ENCODE measurements at places on chromosomes 5 and 9.
A peak's percentile ranks its signal among the peaks of the same experiment; 100 is the strongest.

DNA sequence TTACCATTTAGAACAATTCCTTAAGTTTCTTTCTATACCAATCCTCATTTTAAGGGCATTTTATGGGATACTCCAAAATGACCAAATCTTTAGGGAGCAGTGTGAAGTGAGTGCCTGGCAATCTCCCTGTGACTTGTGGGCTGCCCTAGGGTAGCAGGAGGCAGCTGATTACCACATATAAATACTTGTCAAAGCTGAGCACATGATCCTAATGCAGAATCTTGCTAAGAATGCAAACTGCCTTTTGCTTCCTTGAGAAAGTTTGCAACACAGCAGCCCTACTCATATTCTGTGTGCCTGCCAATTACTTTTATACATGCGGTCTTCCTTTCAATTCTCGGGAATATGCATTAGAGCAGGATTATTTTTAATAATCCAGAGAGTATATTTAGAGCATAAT is 18.2 kb upstream of the NREP start:
- no peak for DNase-seq

GRCh38 chr9:111979561-111979960 is 82.9 kb downstream of the UGCG start:
- DNase-seq = no peak

DNA sequence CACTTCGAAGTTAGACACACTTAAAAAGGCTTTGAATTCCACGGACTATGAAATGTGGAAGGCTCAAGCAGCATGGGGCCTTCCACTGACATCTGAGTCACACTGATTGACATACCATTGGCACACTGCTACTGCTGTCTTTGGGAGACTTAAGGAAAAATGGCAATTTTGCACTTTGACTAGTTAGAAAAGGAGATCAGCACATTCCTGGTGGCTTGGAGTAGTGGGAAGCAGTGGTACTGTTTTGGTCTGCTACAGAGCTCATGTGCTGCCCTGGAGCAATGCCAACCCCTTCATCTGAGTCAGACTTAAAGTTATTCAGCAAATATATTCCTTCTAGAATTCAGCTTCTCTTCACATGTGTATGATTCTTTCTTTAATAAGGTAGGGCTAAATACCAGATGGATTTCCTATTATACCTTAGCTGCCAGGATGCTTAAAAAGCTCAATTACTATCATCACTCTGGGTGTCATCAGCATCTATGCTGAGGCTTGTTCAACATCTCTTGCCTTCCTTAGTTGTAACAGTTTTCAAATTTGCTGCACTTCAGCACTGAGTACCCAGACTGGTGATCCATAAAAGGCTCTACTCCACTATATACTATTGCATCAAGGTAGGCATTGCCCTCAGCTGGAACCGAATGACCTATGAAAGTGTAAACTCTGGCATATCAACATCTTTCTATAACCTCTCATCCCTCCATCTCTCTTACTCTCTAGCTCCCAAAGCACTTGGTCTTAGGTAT is 42.3 kb upstream of the MOCS2 start:
- DNase-seq = no peak

DNA sequence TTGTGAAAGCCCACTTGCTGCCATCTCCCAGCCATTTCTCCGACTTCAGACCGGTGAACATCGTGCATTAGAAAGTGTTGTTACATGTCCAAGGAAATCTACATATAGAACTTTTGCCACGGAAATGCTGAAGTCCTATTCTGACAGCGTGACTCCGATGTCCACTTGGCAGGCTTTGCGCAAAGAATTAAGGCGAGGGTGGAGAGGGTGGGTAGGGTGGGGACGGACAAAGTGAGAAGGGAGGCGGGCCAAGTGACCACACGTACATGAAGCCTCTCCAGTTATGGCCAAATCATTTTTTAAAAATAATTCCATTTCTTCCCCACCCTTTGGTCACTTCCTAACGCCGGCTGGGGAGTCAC is 460 bp upstream of the ACO1 start:
- DNase-seq = no peak

DNA sequence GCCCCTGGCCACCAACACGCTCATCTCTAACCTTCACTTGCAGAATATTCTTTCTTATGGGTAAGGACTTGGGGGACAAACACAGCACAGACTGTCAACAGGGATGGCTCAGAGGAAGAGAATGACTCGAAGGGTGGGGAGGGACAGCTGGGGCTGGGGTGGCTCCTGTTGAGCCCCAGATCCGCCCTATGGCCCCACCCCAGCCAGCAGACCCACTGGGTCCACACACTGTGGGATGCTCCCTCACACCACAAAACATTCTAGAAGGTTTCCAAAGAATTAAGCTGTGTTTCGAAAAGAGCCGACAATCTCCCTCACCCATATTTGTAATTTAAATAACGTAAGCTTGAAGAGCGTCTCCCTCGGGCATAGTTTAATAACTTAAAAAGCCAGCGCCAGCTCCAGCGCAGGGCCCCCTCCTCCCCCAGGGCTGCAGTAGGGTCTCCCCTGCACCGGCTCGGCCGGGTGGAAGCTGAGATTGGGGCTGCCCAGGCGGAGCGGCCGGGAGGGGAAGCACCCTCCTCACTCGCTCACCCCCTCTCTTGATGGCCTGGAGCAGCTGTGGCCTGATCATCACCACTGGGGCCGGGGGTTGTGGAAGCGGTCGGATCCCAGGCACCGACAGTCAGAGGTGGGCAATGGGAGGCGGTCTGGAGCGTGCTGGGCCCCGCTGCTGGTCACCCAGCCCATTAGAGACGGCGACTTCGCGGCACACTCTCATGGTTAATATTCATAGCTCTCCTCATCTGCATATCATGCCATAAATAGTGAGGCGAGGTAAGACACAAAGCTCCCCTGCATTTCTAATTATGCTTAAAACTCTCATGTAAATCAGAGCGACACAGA is 37.6 kb downstream of the NACC2 start:
- no peak for DNase-seq

GRCh38 chr5:146622391-146622790 is 106.4 kb upstream of the GPR151 start:
- DNase-seq = no peak

- DNase-seq = no peak
Observed at GRCh38 chr9:114791736-114792135, 14.1 kb downstream of the TNFSF15 start.

DNA sequence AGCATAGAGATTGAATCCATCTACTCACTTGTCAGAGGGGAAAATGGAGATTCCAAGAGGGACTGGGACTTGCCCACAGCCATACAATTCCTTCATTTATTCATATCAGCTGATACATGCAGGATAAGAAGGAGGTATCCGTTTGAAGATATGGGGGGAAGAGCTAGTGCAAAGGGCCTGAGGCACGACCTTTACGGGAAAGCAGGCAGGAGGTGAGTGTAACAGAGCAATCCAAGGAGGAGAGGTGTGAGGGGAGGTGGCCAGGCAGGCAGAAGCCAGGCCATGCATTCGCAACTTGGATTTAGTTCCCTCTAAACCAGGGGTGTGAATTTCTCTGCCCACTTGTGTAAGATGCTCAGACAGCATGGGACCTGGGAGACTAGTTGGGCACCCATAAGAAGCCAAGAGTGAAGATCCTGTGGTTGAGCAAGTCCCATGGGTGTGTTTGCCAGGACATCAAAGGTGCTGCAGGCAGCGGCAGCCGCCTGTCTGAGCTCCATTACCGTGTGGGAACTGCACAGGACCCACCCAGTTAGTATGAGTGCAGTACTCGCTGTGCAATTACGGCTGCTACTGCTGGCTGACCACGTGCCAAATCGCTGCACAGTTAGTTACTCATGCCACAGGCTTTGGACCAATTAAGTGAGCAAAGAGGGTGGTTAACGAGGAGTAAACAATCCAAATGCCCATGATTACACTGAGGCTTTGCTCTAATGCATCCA is 31.4 kb upstream of the FAT2 start:
- no peak for DNase-seq

DNA sequence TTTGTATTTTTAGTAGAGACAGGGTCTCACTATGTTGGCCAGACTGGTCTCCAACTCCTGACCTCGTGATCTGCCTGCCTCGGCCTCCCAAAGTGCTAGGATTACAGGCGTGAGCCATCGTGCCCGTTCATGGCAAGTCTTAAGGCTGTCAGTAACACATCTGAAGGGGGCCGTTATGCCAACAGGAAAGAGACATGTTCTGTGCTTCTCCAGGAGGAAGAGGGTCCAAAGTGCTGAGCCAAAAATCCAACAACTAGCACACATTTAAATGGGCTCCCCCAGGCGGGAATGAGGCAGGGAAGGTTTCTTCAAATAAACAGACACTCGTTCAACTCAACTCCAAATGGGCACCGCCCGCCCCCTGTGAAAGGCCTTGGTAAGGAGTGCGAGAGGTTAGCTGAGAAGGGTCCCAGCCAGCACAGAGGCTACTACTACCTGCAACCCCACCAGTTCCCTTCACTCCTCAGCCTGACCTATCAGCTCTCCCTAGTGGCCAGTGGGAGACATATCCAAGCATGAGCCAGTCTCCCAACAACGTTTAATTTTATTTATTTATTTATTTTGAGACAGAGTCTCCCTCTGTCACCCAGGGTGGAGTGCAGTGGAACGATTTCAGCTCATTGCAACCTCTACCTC is 84.1 kb upstream of the DMRT1 start:
- DNase-seq = peak; percentile 40

- DNase-seq = no peak
Observed at GRCh38 chr9:93437996-93438395, 13.5 kb upstream of the FAM120A start.

GRCh38 chr5:1543398-1544293 is 19.9 kb upstream of the LPCAT1 start:
- no peak for DNase-seq

- DNase-seq = no peak
Observed at GRCh38 chr5:141042555-141042954, 8.6 kb upstream of the PCDHB1 start.

DNA sequence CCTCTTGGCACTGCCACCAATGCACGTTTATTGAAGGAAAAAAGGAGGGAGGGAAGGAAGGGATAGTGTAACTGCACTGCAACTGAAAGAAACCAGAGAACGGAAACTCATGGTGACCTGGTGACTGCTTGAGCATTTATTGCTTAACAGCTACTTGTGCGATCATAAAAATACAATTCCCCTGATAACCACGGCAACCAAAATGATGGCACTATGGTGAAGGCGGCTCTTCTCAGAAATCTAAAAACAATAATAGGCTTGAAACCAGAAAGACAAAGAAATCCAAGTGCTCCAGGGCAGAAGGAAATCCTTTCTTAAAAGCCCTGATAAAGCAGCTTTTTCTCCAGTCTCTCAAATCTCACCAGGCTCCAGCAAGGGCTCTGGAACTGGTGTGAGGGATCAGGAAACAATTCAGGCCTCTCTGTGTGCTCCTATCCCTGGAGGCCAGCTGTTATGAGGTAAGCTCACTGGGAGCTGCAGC is 1.9 kb downstream of the FBXO10 start:
- no peak for DNase-seq

DNA sequence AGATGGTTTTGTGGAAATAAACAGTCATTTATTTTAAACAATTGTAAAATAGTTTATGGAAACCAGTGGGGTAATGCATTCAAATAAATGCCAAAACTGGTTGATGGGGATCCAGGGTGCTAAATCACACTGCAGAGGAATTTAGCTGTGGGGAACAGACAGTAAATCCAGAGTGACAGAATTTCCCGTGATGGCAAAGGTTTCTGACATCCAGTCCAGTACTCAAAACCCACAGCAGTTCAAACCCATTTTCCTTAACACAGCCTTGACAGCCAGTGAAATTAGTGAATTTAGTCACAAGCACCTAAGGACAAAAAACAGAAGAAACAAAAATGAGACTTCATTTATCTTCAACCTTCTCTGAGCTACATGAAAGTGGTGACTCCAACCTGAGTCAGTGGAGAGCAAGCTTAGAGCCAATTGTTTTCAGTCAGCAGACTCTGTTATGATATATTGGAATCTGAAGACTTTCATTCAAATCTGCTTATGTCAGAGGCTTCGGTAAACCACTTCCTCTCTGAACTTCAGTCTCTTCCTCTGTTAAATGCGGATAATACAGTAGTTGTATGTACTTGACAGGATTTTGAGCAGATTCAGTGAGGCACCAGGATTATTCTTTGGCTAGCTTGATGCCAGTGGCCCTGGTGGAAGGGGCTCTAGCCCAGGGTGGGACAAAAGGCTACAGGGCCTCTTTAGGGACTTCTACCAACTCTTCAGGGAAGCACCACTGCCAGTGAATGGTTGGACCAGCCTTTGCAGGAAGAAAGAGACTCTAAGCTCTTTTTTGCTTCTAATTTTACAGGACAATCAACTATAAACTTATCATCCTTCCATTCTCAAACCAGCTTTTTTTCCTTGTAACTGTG is 185.3 kb downstream of the MAPKAP1 start:
- no peak for DNase-seq

GRCh38 chr5:164435576-164435975 is 930.2 kb downstream of the MAT2B start:
- DNase-seq = no peak

- no peak for DNase-seq
Observed at GRCh38 chr5:98259595-98259994, 513.9 kb upstream of the RGMB start.

DNA sequence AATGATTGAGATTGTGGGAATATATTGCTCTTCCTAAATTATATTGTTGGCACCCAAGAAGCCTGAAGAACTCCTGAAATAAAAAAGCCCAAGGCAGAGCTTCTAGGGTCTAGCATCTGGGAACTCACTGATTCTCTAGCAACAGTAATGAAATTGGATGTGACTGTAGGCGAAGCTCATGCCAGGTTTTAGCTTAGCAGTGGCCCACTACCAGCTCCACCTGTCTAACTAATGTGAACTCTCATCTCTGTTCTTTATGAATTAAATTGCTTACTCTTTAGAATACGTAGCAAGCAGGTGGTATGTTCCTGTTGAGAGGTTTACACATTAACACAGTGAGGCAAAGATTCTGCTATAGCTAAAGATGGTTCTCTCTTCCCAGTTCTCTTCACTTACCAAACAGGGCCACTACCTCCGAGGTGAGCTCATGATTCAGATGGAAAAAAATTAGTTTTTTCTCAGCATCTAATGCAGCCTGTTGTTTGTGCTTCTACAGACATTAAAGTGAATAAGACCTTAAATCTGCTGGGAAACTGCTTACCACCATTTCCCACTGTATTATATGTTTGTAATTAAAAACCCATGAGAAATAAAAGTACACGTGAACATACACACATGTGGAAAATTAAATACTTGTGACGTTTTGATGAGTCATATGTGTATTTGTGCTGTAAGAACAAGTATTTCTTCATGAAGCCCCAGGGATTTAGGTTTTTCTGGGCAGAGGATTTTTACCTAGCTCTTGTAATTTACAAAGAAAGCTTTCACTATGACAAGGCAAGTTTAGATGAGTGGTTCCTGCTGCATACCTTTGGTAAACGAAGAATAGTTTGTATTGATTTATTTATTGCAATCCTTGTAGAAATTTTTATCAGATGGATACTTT is 360.1 kb downstream of the KDM4C start:
- no peak for DNase-seq

GRCh38 chr5:51484326-51484725 is 101.1 kb downstream of the ISL1 start:
- DNase-seq = no peak

- no peak for DNase-seq
Observed at GRCh38 chr5:24365406-24365805, 279.4 kb downstream of the CDH10 start.

DNA sequence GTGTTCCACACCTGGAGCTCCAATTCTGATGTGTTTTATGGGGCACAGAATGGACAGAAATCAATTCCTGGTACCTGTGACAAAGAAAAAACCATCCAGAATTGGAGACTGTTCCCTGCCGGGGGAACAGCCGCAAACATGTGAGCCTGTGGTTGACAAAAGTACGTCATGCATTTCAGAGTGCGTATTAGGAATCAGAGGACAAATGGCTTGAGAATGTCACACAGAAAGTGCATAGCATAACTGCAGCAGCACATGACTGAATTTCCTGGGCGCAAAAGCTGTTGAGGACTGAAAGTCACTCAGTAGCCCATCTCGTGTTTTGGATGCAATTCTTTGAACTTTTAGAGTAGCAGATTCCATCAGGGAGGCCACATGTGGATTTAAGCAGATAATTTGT is 85.1 kb downstream of the TRIO start:
- no peak for DNase-seq
